ENCODE measurements at places on chromosomes 5 and 9.

- no peak for DNase-seq
Measured at GRCh38 chr9:136726631-136727191, 14.3 kb downstream of the DIPK1B start.

- no peak for DNase-seq
Measured at GRCh38 chr9:20426019-20426418, 196.3 kb downstream of the MLLT3 start.

DNA sequence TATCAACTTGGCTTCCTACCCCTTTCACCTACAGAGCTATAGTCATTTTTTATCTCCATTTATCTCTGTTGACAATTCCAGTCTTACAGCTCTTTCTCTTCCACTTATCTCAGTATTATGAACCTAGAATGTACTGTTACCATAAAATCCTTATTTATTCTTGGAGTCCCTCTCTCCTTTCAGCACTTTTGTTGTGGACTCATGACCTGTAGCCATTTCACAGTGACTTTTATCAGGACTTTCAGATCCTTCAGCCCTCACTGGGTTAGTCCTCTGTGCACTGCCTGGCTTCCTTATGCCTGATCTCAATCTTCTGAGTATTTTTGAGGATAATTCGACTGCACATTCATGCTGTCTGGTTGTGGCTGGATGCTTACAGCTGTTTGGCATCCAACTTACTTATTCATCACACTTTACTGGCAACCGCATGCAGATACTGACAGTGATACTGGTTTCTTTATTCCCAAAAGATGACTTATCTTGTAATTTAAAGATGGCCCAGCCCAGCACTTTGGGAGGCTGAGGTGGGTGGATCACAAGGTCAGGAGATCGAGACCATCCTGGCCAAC is 293.3 kb downstream of the MAN2A1 start:
- DNase-seq = no peak

GRCh38 chr9:33167972-33168461 is 881 bp upstream of the B4GALT1 start:
- DNase-seq = no peak

DNA sequence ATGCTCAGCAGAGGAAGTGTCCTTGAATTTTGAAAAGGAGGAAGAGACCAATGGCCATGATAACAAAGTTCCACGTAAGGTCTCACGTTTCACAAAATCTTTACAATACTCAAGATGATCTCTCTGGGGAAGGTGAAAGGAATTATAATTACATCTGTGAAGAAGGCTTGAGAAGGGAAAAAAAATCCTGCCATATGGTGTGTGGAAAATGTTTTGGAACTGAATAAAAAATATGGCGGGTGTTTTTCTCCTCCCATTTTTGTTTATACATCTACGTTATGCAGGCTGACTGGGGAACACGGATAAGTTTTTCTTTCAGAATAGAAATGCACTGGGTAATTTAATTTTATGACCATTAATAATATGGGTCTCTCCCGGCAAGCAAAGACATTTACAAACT is 425.6 kb upstream of the BRINP1 start:
- no peak for DNase-seq
